ENCODE measurements at places on chromosomes 2 and 18.

- DNase-seq, result no peak
Observed at GRCh38 chr2:153043385-153043784, 325.0 kb downstream of the ARL6IP6 start.

DNA sequence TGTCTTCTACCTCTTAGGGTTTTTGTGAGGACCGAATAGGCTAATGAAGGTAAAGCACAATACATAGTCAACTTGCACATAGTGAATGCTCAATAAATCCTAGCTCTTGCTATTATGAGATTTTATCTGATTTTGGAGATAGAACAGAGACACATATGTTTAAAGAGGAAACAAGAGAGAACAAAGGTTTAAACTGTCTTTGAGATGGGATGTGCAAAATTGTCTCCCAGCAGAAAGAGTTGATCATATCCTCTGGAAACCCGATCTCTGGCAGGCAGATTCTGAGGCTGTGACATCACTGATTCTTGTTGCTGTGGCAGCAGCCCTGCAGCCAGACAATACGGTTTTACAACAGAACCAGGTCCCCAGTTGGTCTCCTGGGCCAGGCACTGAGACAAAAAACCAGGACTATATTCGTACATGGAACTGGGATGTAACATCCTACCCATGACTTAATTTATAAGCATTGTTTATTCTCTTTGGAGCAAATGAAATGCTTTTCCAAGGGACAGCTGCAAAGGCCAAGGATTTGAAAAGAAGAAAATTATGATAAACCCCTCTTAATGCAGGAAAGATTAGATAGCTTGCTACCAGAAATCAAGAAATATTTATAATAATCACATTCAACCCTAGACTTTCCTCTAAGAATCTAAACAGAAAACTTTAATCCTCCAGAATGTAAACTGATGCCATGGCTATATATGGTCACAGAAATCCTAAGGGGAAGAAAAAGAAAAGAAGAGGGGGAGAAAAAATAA, 80.2 kb downstream of the SLC8A1 start:
- DNase-seq, result no peak

DNA sequence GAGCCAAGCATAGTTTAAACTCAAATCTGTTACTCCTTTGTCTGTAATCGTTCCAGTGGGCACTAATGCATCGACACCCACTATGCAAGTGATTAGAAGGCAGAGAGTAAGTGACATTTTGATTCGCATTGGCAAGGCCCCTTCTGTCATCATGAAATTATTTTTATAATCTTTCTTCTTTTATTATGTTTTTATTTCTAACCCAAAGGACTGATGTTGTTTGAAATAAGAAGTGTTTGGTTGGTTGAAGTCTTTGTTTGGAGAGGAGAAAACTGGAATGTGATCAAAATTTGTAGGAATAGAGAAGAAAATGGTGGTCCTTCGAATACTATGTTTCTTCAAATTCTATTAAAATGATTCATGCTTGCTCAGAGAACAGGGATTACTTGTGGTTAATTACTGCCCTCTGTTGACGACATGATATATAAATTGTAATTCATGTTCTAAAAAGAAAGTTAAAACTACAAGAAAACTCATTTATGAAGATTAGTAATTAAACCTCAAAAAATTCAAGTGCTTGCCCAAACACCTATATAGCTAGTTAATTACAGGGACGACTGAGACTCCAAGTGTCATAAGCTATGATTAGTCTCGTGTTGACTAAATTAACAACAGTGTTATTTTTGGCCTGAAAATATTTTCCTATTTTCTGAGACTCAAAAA, 26.4 kb upstream of the TFPI start:
- peak; percentile 70 for DNase-seq

DNA sequence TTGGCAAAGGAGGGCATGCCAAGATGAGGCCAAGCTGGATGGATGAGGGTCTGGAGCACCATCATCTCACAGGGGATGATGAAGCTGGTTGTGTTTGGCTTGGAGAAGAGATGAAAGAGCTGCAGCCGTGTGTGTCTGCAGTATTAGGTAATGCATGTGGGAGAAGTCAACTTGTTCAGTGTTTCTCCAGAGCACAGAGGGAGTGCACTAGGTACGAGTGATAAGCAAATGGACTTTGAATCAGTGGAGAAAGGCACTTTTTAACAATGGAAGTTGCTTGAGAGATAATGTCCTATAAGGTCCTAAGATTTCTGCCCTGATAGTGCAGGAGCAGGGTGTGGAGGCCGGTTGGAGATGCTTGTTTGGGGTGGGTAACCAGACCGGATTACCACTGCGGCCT, 36.0 kb downstream of the SLC14A2 start:
- DNase-seq, result no peak

GRCh38 chr18:43525169-43525568, 247.9 kb upstream of the SYT4 start:
- peak; percentile 49 for DNase-seq

DNA sequence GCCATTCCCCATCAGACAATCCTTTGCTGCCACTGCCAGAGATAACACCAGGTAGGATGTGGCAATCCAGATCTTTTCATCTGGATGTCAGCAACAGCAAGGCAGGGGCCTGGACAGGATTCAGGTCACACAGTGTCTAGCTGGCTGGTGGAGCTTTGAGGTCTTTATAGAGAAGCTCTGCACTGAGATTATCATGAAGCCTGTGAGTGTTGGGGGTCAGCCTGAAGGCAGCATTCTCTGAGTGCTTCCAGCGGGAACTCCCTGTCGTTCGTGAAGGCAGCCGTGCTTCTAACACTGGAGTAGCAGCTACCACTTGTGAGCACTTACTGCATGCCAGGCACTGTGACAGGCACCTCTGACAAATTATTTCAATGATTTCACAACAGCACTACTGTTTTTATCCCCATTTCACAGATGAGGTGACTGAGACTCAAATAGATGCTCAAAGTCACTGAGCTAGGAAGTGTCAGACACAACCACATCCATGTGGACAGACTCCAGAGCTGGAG, 85.7 kb downstream of the SEMA4F start:
- no peak for DNase-seq

GRCh38 chr2:35220461-35220860, 1135.1 kb upstream of the CRIM1 start:
- DNase-seq, result no peak

GRCh38 chr2:42929546-42930024, 137.2 kb upstream of the HAAO start:
- no peak for DNase-seq

All from SHP77 (cell line).